ENCODE measurements at places on chromosomes 1 and 21.

DNA sequence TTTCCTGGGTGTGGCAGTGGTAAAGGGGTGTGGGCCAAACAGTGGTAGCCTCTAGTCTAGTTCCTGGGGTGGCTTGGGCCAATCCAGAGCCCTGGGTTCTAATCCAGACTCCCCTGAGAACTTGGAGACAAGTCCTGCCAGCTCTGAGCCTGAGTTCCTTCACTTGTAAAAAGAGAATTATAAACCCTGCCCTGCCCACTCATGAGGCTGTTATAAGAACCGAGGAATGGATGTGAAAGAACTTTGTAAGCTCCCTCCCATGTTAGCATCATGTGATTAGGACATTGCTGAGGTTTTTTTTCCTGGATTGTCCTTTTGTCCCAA lies 131.0 kb downstream of the RRAGC start:
- DNase-seq, result no peak

DNA sequence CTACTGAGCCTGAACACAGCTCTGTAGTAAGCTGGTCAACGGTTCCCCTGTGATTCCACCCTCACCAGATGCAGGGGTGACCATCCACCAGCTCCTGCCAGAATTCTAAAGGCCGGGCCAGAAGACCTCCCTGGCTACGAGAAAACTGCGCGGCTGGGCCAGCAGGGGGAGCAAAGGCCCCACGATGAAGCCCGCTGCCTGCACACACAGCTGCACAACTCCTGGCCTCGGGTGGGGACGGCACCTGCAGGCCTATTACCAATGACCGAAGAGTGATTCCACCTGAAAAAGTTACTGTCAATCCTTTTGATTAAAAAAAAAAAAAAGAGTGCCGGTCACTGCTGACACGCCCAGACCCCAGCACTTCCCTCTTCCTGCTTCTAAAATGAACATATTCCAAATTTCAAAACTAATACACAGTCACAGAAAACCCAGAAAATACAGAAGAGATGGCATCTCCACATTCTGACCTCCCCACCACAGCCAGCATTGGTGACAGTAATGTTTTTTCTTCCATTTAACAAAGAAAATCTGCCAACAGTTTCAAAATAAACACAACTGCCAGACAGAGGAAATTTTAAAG lies 49.8 kb upstream of the RIPK4 start:
- DNase-seq, result no peak

DNA sequence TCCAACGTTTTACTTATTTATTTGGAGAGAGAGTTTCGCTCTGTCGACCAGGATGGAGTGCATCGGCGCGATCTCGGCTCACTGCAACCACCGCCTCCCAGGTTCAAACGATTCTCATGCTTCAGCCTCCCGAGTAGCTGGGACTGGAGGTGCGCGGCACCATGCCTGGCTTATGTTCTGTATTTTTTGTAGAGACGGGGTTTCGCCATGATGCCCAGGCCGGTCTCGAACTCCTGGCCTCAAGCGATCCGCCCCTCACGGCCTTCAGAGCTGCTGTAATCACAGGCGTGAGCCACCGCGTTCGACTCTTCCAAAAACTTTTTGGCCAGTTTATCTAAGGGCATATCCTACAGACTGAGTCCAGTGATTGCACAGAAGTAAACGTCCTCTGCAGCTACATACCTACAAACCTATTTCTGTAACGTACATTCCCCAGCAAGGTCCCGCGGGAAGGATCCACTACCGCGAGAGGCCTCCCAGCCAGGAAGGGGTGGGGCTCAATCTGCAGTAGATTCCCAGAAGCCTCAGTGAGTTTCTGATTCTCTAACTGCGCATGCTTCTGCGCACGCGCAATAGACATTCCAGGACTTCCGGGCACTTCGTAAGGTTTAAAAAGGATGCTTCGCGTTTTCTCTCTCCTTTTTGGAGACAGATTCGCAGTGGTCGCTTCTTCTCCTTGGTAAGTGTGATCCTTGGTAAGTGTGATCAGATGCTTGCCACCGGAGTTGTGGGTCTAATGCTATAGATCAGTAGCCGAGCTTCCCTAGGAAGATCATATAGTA lies at the start of gene RCC1:
Gene RCC1 (plus strand): TSS at position 638 of the 782 bp plus-strand sequence. CDS start 23,824 bp downstream, outside the sequence.
- DNase-seq, result peak; percentile 97

DNA sequence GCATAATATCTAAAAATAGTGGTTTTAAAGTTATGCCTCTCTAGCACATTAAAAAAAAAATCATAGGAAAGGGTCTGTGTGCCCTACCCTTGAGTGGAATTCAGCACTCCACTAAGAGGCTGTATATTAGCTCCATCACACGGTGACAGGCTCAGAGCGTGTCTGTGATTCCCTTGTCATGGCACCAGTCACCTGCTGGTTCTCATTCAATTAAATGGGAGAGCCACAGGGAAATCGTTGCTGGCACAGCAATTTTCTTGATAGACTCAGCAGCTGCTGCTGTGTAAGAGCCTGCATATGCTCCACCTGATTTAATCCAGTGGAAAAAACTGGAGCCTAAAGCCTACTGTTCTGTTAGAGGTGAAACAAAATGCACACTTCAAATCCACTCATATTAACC lies 9.5 kb downstream of the ATP6V1G3 start:
- peak; percentile 79 for DNase-seq

DNA sequence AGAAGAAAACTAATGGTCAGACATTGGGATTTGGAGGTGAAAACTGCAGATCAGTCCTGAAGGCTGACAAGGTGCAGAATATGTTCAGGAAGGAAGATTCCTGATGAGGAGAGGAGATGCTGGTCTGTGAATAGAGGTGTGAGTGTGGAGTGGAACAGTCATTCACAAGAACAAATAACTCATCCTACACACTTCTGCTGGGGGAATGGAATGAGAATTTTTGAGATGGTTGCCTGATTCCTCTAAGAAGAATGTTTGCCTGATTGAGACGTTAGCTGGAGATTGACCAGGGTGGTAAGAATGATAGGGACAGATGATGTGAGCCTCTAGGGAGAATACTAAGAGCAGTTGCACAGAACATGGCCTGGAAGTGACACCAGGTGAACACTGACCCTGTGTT lies 4.1 kb downstream of the S100A7 start:
- DNase-seq, result no peak

Measured in NCI-H1105 (cell line).